Liver (tissue), 10 donors: ENCODE measurements at places on chromosomes 4 and X. TPM values are rescaled to one million over a fixed set of nuclear protein-coding genes. Genes with fewer than 3 reads are reported as not detected.

Gene ASB5
- not detected for total RNA-seq

Gene NAT8L
- 0.09 TPM for total RNA-seq

Gene ODAPH
- total RNA-seq: not detected

Gene ELF4
- total RNA-seq: 1.6 TPM

Gene RS1
- total RNA-seq: not detected

Gene COPS4
- 46.3 TPM for total RNA-seq

Gene CYSLTR1
- 3.2 TPM for total RNA-seq

Gene EMD
- total RNA-seq: 18.5 TPM

Gene UCHL1
- total RNA-seq: 0.75 TPM

Gene UGDH
- 241 TPM for total RNA-seq

GRCh38 chrX:12443534-12444098 is 305.3 kb downstream of the FRMPD4 start:
- no peak overlapping the region for H3K27ac ChIP-seq
- H3K27me3 ChIP-seq: no peaks in the 10 kb centered on the region
- H3K4me3 ChIP-seq: no peak overlapping the region

- H3K27me3 ChIP-seq: no peaks in the 10 kb centered on the region
- no peak for DNase-seq
- H3K4me3 ChIP-seq: peak overlapping the region; percentile 81
- peaks cover 43% of the 10 kb centered on the region for H3K4me1 ChIP-seq
These were observed 3.2 kb downstream of the TDO2 start for GRCh38 chr4:155906554-155907247.

- peaks cover 2% of the 10 kb centered on the region for H3K4me1 ChIP-seq
- no peak for DNase-seq
- H3K4me3 ChIP-seq: peak overlapping the region; percentile 96
- H3K27ac ChIP-seq: peak overlapping the region; percentile 99
- no peaks in the 10 kb centered on the region for H3K36me3 ChIP-seq
These were observed 902 bp upstream of the LARP1B start for GRCh38 chr4:128060121-128060698.

DNA sequence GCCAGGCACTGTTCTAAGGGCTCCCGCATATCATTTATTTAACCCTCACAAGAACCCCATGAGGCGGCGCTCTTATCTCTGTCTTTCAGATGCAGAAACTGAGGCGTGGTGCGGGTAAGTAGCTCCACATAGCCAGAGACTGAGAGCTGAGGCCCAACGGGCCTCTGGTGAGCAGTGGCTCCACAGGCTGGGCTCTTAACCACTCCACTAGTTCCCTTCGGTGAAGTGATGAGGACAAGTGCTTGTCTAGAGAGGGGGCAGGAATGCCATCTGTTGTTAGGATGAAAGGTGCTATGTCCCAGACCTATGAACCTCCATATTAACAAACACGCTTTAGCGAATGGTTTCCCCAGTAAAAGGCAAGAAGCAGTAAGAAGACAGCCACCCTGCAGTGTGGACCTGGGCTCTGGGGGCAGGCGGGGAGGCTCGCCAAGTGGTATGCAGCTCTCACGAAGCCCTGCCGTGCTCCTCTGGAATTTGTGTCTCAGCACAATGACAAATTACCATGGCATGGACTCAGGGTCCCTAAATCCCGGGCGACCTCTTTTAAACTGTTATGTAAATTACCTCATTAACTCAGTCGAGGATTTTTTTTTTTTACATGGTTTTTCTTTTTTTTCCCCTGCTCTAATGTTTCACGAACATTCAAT is 20.9 kb upstream of the S100G start:
- H3K36me3 ChIP-seq: peaks cover 2% of the 10 kb centered on the region
- no peaks in the 10 kb centered on the region for H3K4me1 ChIP-seq
- H3K4me3 ChIP-seq: no peak overlapping the region
- peak; percentile 56 for DNase-seq

DNA sequence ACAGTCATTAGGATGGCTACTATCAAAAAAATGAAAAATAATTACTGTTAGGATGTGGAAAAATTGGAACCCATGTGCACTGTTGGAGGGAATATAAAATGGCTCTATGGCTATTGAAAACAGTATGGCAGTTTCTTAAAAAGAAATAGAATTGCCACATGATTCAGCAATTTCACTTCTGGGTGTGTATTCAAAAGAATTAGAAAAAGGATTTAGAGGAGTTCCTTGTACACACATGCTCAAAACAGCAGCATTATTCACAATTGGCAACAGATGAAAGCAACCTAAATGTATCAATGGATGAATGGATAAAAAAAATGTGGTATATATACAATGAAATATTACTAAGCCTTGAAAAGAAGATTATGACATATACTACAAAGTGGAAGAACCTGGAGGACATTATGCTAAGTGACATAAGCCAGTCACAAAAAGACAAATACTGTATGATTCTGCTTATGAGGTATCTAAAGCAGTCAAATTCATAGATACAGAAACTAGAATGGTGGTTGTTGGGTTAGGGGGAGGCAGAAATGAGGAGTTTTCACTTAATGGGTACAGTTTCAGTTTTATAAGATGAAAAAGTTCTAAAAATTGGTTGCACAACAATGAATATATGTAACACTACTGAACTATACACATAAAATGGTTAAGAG is 123.2 kb downstream of the ELOVL6 start:
- no peaks in the 10 kb centered on the region for H3K27me3 ChIP-seq
- DNase-seq: no peak
- no peaks in the 10 kb centered on the region for H3K36me3 ChIP-seq
- H3K4me1 ChIP-seq: no peaks in the 10 kb centered on the region
- H3K27ac ChIP-seq: no peak overlapping the region

DNA sequence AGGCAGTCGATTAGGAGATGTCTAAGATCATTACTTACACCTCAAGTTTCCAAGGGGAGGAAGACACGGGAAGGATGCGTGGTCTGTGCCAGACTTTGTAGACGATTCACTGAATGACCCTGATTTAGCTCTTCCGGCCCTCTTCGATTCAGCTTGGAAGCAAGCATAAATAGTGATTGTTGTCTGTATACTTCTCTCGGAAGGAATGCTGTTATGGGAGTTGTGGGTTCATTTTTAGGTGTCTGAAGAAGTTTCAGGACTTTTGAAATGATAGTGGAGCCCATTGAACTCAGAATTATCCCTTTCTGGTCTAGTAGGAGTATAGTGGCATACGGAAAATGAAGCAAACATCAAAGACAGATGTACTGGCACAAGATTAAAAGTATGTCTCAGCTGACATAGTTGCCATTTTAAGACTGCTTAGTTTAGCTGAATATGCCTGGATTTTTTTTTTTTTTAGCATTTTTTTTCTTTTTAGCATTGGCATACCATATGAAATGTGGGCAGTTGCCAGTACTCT is 1.0 kb upstream of the ANKRD17 start:
- H3K27ac ChIP-seq: peak overlapping the region; percentile 88
- H3K27me3 ChIP-seq: no peaks in the 10 kb centered on the region
- no peak for DNase-seq
- peak overlapping the region; percentile 98 for H3K4me3 ChIP-seq
- no peaks in the 10 kb centered on the region for H3K36me3 ChIP-seq
- peaks cover 24% of the 10 kb centered on the region for H3K4me1 ChIP-seq

DNA sequence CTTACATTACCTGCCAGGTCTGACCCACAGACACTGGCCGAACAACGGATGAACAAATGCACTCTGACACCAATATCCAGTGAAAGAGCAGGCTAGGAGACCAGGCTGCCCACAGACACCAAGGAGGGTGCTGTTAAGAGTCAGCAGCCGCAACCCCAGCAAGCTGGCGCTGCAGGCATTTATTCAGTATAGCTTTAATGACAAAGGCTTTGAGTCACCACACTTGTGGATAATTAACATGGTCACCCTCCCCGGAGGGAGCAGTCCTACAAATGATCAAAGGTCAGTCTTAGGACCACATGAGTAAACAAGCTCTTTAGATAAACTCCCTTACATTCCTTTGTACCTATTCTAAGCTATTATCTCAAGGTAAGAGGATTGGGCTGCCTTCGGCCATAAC is 368.5 kb upstream of the GRID2 start:
- no peaks in the 10 kb centered on the region for H3K27me3 ChIP-seq
- no peak for DNase-seq
- no peak overlapping the region for H3K4me3 ChIP-seq

- H3K27me3 ChIP-seq: no peaks in the 10 kb centered on the region
- no peaks in the 10 kb centered on the region for H3K36me3 ChIP-seq
- no peak overlapping the region for H3K4me3 ChIP-seq
- no peak for DNase-seq
- no peaks in the 10 kb centered on the region for H3K4me1 ChIP-seq
These were observed 1.9 kb upstream of the SEPTIN6 start for GRCh38 chrX:119694601-119695534.

- no peak overlapping the region for H3K27ac ChIP-seq
- no peaks in the 10 kb centered on the region for H3K4me1 ChIP-seq
- H3K36me3 ChIP-seq: no peaks in the 10 kb centered on the region
- DNase-seq: no peak
- no peaks in the 10 kb centered on the region for H3K27me3 ChIP-seq
These were observed 8.8 kb downstream of the ASMT start for GRCh38 chrX:1623691-1624090.

GRCh38 chr4:24674279-24674678 is 89.9 kb upstream of the DHX15 start:
- no peaks in the 10 kb centered on the region for H3K36me3 ChIP-seq
- no peak for DNase-seq
- H3K27ac ChIP-seq: no peak overlapping the region
- H3K4me3 ChIP-seq: no peak overlapping the region
- H3K27me3 ChIP-seq: no peaks in the 10 kb centered on the region

DNA sequence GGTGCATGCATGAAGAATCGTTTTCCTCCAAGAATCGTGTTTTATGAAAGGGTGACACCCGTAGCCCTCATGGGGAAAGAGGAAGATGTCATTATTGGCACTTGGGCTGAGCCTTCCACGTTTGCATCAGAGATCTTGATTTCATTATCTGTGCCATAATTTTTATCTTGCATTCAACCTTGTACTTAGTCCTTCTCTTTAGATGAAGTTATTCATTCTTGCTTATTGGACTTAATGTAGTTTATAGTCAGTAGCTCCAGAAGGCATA is 66.8 kb downstream of the GAB1 start:
- no peak for DNase-seq
- H3K36me3 ChIP-seq: no peaks in the 10 kb centered on the region
- H3K4me3 ChIP-seq: no peak overlapping the region
- H3K27ac ChIP-seq: peak overlapping the region; percentile 8
- no peaks in the 10 kb centered on the region for H3K27me3 ChIP-seq

DNA sequence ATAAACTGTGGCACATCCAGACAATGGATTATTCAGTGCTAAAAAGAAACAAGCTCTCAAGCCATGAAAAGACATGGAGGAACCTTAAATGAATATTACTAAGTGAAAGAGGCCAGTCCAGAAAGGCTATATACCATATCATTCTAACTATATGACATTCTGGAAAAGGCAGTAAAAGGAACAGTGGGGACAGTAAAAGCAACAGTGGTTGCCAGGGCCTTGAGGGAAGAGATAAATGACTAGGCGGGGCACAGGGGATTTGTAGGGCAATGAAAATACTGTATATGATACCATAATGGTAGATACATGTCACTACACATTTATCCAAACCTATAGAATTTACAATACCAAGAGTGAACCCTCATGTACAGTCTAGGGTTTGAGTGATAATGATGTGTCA is 115.3 kb downstream of the ATP8A1 start:
- no peak overlapping the region for H3K27ac ChIP-seq
- no peaks in the 10 kb centered on the region for H3K36me3 ChIP-seq
- H3K27me3 ChIP-seq: no peaks in the 10 kb centered on the region

- no peaks in the 10 kb centered on the region for H3K27me3 ChIP-seq
- H3K4me1 ChIP-seq: peaks cover 12% of the 10 kb centered on the region
- no peak for DNase-seq
- no peak overlapping the region for H3K27ac ChIP-seq
These were observed 19.9 kb upstream of the KIAA1210 start for GRCh38 chrX:119147486-119147885.

DNA sequence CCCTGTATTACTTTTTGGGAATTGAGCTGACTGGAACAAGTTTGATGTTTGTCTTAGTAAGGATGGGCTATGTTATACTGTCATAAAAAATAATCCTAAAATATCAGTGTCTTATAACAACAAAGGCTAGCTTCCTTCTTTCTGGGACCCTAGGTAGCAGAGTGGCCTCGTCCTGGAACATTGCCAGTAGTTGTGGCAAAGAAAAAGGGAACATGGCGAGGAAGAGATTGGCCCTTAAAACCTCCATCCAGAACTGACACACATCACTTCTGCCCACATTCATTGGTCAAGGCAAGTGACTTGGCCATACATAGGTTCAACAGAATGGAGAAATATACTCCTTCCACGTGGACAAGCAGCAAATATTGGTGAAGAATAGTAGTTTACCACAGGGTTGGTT is 287.9 kb downstream of the PPP1R2C start:
- H3K36me3 ChIP-seq: no peaks in the 10 kb centered on the region
- no peak for DNase-seq

DNA sequence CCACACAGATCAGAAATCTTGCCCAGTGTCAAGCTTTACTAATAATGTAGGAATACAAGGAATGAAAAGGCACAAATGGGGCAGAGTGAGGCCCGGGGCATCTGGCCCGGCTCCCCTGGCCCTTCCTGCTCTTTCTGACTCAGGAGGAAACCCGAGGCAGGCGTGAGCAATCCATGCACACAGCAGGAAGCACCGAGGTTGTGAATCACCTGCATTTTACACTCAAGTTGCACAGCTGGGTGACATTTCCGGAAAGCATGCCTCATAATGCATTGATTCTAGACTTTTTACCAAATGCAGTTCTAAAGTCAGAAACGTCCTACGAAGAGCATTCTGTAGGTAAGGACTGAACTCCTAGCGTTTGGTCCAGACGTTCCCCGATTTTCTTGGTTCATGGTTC is 38.9 kb downstream of the PRIMPOL start:
- H3K27me3 ChIP-seq: no peaks in the 10 kb centered on the region
- H3K36me3 ChIP-seq: peaks cover 2% of the 10 kb centered on the region
- H3K27ac ChIP-seq: no peak overlapping the region
- no peak overlapping the region for H3K4me3 ChIP-seq

DNA sequence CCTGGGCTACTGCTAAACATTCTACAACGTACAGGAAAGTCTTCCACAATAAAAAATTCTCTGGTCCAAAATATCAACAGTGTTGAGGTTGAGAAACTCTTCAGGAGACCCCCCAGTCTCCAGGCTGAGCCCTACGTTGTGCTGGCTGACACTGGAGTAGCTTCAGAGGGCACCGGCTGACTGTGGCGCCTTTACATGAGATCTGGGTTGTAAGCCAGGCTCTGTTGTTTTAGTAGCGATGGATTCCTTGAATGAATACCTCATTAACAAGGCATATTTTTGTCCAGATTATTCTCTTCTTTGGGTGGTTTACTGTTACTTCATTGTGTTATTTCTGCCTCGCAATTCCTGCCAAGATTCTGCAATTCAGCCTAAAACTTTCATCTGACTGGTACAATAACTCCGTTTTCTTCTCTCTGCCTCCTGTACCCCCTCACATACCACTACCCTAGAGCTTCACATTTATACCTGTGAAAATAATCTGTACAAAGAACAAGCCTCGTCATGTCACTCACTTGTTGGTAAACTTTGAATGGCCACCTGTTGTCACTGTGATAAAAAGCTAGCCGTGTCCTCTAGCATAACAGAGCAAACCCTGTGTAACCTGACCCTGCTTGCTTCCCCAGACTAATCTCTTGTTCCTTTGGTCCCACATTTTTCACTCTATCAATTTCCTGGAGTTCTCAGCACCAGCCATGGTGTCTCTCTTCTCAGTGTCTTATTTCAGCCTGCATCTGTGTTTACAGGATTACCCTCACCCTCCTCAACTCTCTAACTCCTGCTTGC is 1476.1 kb upstream of the TENM3 start:
- DNase-seq: no peak
- no peak overlapping the region for H3K4me3 ChIP-seq
- H3K4me1 ChIP-seq: no peaks in the 10 kb centered on the region
- no peak overlapping the region for H3K27ac ChIP-seq
